CD4-positive, alpha-beta T cell treated with Interferon alpha-2 for 1 hour (primary cell): ENCODE measurements at places on chromosomes 12 and 14.
A peak's percentile ranks its signal among the peaks of the same experiment; 100 is the strongest.

DNA sequence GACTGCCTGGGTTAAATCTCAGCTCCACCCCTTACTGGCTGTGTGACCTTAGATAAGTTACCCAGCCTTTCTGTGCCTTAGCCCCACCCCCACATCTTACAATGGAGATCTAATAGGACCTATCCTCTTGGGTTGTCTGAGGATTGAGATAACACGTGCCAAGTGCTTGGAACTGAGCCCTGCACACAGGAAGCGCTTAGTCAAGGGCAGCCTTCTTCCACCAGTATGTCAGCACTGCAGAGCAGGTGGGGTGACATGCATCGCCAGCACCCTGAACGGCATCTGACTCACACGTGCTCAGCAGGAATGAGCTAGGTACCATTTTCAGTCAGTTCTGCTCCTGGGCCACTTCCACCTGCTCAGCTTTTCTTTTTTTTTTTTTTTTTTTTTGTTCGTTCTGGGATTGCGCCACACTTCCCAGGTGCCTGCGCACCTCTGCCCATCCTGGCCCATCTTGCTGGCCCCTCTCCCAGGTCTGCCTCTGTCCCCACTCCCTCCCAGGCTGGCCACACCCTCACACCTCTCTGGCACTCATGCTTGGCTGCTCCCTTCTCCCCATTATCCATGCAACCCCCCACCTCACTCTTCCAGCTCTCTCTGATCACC lies 19.6 kb downstream of the LGMN start:
- DNase-seq = peak; percentile 29

DNA sequence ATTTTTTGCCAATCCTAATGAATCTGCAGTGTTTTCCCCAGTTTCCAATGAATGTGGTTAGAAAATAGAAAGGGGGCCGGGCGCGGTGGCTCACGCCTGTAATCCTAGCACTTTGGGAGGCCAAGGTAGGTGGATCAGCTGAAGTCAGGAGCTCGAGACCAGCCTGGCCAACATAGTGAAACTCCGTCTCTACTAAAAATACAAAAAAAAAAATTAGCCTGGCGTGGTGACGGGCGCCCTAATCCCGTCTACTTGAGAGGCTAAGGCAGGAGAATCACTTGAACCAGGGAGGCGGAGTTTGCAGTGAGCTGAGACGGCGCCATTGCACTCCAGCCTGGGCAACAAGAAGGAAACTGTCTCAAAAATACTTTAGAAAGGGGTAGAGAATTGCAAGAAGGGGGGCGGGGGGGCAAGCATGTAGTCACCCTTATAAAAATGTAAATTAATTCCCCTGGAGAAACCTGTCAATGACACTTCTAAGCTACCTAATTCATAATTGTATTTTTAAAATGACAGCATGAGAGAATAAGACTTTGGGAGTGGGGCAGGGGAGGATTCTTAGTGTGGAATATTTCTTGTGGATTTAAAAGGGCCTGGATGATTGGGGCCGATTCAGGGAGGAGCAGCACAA lies 1.7 kb downstream of the KLHDC2 start:
- no peak for DNase-seq

- no peak for DNase-seq
Observed at GRCh38 chr12:67523538-67523937, 125.0 kb upstream of the DYRK2 start.

DNA sequence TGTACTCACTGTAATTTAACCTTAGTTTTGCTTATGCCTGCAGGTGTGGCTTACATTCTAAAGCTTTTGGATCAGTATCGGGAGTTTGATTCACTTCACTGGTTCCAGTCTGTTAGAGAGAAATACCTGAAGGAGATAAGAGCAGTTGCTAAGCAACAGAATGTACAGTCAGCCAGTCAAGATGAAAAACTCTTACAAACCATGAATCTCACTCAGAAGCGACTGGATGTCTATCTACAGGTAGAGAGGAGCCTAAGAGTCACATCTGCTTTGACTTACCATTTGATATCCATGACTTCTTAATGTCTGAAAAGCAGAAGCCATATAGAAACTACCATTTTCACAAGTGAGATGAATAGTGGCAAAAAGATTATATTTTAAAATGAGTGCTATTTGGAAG lies 56.5 kb downstream of the WASHC4 start:
- DNase-seq = no peak
